ENCODE measurements at places on chromosomes 1 and 21.

DNA sequence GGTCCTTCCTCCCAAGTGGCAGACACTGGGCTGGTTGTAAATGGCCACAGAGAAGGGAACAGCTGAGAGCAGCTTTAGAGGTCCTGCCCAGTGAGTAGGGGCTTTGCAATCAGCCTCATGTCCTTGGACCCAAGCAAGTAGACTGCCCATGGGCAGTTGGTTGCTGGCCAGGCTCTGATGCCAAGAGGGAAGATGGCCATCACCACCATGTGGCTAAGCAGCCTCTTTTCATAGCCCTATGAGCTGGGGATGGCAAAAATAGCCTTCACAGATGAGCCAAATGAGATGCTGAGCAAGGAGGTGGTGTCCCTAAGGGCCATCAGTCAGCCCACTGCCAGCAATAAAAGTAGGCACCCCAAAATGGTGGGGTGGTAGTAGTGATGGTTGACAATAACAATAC, 3.2 kb downstream of the DISP3 start:
- DNase-seq: no peak

DNA sequence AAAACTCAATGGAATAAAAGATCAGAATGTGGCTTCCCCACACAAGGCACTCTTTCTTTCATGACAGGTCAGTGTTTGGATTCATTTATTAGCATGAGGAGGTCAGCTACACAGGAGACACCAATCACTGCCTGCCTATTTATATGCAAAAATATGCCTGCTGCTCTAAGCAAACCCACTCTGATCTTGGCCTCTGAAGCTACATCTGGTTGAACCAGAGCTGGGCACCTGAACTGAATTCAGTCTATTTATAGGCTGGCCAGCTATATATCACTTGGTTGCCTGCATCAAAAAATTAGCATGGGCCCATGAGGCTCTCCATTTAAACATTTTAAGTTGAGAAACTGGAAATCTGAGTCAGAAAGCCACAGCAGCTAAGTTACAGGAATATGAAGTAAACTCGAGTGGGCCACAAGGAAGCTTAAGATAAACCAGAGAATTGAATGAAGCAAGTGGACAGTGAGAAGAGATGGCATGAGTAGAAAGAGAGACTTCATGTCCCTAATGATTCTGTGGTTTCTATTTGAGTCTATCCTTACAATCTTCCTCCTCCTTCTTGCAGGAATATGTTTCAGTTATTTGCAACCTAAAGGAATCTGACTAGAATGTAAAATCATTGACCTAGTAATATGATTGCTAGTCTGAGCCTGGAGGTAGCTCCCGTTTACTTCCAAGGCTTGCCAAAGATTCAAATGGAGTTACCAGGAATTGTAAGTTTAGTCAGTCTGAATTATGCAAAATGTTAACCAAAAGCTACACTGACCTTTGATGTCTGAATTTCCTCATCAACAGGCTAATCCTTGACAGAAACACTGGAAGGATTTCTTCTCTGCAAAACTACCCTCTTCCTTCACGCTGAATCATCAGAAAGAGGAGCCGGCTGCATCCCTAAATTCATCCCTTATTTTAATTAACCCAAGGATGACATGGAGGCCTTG, 17.7 kb downstream of the DDAH1 start:
- DNase-seq: no peak

GRCh38 chr1:184219414-184219813, 167.4 kb upstream of the C1orf21 start:
- DNase-seq: no peak

GRCh38 chr1:178821134-178821866, 49.6 kb downstream of the ANGPTL1 start:
- DNase-seq: no peak

DNA sequence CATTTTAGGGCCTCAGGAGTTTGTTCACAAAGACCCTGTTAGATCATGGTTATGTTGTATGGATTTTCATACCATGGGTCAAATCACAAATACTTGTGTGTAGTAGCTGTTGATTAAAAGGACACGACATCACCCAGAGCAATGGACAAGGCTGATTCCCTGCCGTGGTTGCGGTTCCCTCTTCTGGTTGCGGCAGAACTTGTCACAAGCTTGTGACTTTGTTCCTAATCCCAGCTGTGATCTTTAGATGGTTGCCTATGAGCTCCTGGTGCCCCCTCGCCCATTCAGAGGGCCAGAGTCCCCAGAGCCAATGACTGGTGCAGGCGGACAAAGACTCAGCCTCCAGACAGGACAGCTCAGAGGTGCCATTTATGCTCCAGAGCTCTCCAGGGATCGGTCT, 11.8 kb upstream of the SDHB start:
- no peak for DNase-seq

DNA sequence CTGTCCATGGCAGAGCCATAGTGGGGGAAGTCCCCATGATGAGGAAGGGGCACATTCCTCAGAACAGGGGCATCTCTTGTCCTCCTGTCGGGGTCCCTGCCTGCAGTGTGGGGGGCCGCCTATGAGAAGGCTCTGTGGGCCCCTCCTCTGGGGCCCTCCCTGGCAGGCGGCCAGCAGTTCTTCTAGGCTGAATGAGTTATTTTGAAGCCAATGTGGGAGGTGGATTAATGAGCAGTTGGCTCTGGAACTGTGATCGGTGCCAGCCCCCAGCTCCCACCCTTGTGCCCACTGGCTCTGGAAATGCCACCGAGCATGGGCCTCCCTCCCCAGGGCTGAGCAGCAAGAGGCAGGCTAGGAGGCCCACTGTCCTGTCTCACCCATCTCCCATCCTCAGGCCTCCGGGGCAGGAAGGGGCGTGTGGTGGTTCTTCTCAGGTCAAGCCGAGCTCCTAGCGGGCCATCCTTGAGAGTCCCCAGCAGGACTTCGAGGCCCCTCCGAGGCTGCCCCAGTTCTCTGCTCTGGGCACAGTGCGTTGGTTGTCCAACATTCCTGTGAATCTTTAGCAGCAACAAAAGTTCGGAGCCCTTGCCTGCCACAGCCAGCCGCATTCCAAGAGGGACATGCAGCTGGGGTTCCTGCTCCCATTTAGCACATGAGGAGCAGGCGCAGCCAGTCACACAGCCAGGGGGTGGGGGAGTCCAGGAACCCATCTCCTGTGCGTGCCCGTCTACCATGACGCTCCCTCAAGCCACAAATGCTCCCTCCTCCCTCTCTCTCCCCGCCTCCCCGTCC, 57.2 kb downstream of the EDN2 start:
- no peak for DNase-seq
